ENCODE measurements at places on chromosomes 7 and 10. TPM values are rescaled to one million over a fixed set of nuclear protein-coding genes. Genes with fewer than 3 reads are reported as not detected.

Gene TMEM213
- not detected for total RNA-seq

Gene ODAD2
- 0.10 TPM for total RNA-seq

Gene WIPF3
- total RNA-seq: under 0.01 TPM

Gene RBM20
- 1.0 TPM for total RNA-seq

Gene VWDE
- 1.6 TPM for total RNA-seq

Gene LRRC17
- 0.10 TPM for total RNA-seq

Gene TMEM178B
- 0.10 TPM for total RNA-seq

Gene FBXW4
- total RNA-seq: 78.9 TPM

Gene HDAC9
- 20.9 TPM for total RNA-seq

Gene SUN3
- 0.10 TPM for total RNA-seq

Gene PITX3
- not detected for total RNA-seq

Measured in mononuclear cell (primary cell).